ENCODE measurements at places on chromosomes 3 and 15.

DNA sequence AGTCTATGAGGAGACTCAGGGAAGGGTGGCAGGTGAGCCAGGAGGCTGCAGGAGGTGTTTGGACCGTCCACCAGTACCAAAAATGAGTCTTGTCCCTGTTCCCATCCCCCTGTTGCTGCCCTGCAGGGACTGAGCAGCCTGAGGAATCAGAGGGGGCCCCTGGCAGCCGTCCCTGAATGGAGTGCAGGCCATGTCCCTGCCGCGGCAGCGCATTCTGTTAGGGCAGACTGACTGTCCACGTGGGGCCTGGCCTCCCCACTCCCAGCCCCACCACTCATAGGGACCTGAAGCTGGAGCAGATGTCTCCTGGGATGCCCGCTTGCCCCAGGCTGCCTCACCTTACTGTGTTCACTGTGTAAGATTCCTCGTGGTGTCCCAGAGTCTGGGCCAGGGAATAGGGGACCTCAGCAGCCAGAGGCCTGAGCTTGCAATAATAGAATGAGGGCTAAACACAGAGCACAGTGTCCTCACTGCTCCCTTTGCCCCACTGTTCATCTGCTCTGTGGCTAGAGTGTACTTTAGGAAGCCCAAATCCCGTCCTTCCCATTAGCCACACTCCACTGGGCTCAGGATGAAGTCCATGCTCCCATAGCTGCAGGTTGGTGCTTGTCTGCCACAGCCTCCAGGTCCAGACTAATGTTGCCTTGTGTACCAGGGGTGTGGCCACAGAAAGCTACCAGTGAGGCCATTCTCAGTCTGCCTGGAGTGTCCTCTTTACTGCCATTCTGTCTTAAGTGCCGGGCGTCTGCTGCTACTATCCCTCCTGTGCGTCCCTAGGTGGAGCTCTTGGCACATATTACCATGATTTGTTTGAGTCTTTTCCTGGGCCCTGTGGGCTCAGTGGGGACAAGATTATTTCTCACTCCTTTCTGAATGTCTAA is 63.2 kb downstream of the HCN4 start:
- DNase-seq = no peak

DNA sequence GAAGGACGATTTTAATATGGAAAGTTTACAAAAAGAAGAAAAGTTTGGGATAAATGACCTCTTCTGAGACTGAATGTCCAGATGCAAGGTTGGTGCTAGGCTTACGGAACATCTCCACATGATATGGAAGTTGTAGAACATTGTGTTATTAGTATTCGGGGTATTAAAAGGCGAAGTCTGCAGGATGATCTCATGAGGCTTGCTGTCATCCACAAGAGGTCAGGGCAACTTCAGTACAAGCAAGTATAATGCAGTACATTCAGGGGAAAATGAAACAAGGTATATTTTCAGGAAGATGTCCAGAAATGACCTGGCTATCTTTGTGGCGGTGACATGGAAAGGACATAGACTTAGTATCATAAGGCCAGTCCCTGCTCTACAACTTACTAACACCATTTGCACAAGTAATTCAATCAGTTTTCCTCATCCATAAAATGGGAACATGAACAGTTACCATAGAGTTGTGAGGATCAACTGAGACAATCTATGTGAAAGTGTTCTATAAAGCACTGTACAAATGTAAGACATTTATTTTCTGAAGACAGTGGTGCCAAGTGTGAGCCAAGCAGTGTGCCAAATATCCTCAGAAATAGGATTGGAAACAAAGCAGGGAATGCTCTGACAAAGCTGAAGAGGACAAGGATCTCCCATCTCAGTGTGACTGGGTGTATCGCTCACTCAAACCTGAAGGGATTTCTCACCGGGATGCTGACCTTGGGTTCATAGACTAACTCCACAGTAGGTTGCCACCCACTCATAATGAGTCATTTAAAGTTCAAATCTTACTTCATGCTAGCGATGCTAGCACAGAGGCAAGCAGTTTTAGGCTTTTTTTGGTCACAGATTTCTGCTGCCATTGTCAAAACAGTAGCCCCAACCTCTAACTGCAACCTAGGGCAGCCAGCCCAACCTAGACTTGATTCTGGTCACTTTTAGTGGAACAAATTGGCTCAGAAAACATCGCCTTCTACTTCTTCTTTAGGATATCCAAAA is 118.3 kb downstream of the TIGIT start:
- DNase-seq = no peak

- no peak for DNase-seq
Measured at GRCh38 chr15:32718821-32719716, 1.3 kb downstream of the GREM1 start.

GRCh38 chr3:190159902-190160435 is 39.3 kb upstream of the P3H2 start:
- DNase-seq = no peak

Data from SIG-M5 (cell line).